ENCODE measurements at places on chromosomes 6 and 20.

- DNase-seq = no peak
Measured at GRCh38 chr6:7672066-7673062, 53.5 kb upstream of the BMP6 start.

DNA sequence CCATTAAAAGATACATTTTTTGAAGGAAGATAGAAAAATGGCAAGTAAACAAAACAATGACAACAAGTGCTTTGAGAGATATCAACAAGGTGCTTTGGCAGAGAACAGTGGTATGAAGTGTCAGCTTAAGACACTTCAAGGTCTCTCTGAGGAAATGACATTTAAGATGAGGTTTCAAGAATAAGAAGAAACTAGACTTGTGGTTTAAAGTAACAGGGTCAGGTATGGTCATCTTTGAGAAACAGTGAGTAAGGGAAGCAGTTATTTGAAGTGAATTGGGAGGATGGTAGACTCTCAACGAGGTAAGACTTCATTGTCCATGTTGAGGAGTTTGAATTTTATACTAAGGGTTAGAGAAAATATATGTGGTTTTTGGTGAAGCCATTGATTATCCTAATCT, 77.8 kb downstream of the SYCP2L start:
- no peak for DNase-seq

- DNase-seq = no peak
Measured at GRCh38 chr6:167485186-167485978, 160.5 kb downstream of the TTLL2 start.

DNA sequence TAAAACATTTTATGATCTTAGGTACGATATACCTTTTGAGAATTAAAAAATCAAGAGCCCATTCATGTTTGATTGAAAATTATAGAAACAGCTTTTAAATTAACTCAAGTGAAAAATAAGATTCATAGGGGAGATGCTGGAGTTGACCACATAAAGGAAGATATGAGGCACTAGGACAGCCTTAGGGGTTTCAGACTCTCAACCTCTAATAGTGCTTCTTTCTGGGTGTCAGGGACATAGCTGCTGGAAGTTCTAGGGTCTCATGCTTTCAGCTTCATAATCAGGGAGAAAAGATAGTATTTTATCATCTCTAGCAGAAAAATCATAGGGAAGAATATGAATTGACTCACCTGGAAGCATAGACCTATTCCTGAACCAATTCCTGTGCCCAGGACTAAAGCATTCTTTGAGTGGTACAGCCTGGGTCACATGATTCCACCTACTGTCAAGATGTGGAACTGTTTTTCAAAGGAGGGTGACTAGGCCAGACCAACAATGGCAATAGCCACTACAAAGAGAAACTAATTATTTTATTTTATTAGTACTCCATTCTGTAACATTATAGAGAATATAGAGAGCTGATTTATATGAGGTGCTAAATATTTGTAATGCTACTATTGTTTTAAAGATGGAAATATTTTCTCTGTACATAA, 27.8 kb upstream of the CENPW start:
- no peak for DNase-seq

- DNase-seq = no peak
Measured at GRCh38 chr20:10264166-10264558, 45.5 kb downstream of the SNAP25 start.

DNA sequence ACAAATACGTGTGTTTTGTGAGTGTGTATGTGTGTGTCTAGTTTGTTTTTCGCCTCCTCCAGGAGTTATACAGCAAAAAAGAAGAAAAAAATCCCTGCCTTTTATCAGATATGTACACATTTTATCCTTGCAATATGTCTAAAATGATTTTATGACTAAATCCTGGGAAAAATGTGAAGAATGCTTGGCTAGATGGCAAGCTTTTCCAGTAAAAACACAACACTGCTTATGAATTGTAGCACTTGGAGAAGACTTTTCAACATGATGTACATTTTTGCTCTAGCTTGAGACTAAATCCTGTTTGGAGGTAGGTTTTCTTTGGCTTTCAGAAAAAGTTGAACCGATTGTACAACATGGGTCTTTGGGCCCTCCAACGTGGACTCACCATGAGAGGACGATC, 160.2 kb downstream of the GMPR start:
- no peak for DNase-seq

GRCh38 chr6:36570264-36570663, 23.0 kb upstream of the STK38 start:
- no peak for DNase-seq

DNA sequence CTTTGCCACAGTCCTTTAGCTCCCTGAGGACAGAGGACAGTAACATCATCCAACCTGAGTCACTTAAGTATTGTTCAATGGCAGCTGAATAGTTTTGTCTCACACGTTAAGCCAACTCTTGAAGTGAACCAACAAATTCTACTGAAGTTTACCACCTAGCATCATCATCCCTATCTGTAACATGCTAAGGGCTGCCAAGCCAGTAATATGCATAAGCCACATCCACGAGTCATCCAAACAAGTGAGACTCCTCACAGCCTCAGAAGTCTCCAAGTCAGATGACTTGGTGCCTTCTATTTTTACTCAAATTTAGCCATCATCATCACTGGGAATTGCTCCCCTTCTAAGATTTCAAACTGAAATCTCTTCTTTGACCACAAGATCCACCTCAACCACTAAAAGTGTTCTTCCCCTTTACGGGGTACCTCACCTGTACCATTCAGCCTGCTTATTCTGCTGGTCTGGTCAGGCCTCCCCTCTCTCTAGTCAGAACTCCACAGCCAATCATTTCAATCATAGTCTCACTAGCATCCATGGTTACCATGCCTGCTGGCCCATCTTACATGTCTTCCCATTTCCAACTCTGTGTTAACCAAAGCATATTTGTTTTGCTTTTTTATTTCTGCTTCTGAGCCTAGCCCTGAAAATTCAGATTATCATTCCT, 73.7 kb downstream of the DTNBP1 start:
- DNase-seq = no peak

- DNase-seq = no peak
Measured at GRCh38 chr20:62327726-62328495, 25.1 kb downstream of the ADRM1 start.

- DNase-seq = no peak
Measured at GRCh38 chr6:41716516-41717391, 18.7 kb downstream of the TFEB start.

All from activated CD4-positive, CD25-positive, alpha-beta regulatory T cell treated with anti-CD3 and anti-CD28 coated beads, Interleukin-2, amount 50 U/mL, for 72 hours (primary cell).